Stomach (tissue), 19 donors: ENCODE measurements at places on chromosomes 2 and 18. TPM values are rescaled to one million over a fixed set of nuclear protein-coding genes. Genes with fewer than 3 reads are reported as not detected.

GRCh38 chr2:85790499-85791188, 36.9 kb downstream of the ATOH8 start:
- H3K4me3 ChIP-seq: no peak overlapping the region
- no peaks in the 10 kb centered on the region for H3K27me3 ChIP-seq
- H3K27ac ChIP-seq: no peak overlapping the region
- peaks cover 34% of the 10 kb centered on the region for H3K4me1 ChIP-seq

DNA sequence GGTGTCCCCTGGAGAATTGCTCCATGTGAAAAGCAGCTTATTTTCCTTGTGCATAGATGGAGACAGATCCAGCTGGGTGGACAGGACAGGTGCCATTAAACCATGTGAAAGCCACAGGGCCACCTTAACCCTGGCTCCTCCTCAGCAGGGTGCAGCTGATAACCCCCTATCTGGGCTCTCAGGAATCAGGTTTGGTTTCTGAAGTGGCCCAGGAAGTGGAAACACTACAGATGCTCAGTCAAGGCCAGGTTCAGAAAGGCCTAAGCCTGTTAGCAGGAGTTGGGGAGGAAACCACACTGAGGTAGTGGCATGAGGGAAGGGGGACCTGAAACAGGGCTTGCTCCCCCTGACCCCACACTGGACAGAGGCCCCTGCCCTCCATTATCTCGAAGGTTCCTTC, 217.0 kb downstream of the SPP2 start:
- H3K36me3 ChIP-seq: no peaks in the 10 kb centered on the region
- no peak for DNase-seq
- no peak overlapping the region for H3K4me3 ChIP-seq

The REG3G gene
- total RNA-seq: not detected

- no peak overlapping the region for H3K27ac ChIP-seq
- H3K4me1 ChIP-seq: no peaks in the 10 kb centered on the region
- H3K27me3 ChIP-seq: no peaks in the 10 kb centered on the region
- no peak overlapping the region for H3K4me3 ChIP-seq
- no peaks in the 10 kb centered on the region for H3K36me3 ChIP-seq
These were observed 52.0 kb downstream of the CXCR4 start for GRCh38 chr2:136065907-136066306.

DNA sequence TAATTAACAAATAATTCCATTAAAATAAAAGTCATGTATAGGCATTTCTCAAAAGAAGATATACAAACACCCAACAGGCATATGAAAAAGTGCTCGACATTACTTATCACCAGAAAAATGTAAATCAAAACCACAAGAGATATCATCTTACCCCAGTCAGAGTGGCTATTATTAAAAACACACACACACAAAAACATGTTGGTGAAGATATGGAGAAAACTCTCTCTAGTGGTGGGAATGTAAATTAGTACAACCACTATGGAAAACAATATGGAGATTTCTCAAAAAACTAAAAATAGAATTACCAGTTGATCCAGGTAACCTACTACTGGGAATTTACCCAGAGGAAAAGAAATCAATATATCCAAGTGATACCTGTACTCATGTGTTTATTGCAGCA, 966.3 kb upstream of the POU3F3 start:
- no peaks in the 10 kb centered on the region for H3K27me3 ChIP-seq
- DNase-seq: no peak
- no peaks in the 10 kb centered on the region for H3K36me3 ChIP-seq
- H3K4me1 ChIP-seq: no peaks in the 10 kb centered on the region
- no peak overlapping the region for H3K4me3 ChIP-seq
